ENCODE measurements at places on chromosomes 3 and 15.

DNA sequence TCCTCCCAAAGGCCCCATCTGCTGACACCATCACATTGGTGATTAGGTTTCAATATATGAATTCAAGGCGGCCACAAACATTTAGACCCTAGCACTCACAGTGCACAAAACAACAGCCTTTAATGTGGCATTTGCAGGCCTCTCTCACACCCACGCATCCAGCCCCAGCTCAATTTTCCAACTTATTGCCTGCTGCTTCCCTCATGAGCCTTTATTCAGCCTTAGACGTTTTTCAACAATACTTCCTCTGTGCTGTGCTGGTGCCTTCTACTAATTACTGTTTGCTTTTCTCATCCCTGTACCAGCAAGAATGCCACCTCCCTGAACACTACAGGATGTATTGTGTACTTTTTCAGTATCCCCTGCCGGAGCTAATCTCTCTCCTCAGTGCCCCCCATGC lies 334.6 kb downstream of the GABRB3 start:
- no peak for DNase-seq

GRCh38 chr3:14456794-14457193 lies 54.4 kb downstream of the SLC6A6 start:
- no peak for DNase-seq

DNA sequence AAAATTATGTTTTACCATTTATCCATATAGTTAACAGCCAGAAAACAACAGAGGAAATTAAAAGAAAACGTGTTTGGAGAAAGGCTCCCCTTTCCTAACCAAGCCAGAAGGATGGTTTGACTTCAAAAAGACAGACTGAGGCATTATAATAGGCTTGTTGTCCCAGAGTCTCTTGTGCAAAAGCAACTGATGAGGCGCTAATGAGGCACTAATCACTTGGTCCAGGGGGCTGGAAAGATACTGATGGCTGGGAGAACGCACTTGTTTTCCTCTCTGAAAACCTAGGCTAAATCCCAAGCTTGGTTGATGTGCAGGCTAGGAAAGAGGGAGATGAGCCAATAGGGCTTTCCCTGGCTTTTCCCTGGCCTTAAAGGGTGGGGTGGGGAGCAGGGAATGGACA lies 389.6 kb downstream of the NTRK3 start:
- DNase-seq = no peak

GRCh38 chr15:43404130-43404529 lies 33.2 kb downstream of the TUBGCP4 start:
- no peak for DNase-seq

DNA sequence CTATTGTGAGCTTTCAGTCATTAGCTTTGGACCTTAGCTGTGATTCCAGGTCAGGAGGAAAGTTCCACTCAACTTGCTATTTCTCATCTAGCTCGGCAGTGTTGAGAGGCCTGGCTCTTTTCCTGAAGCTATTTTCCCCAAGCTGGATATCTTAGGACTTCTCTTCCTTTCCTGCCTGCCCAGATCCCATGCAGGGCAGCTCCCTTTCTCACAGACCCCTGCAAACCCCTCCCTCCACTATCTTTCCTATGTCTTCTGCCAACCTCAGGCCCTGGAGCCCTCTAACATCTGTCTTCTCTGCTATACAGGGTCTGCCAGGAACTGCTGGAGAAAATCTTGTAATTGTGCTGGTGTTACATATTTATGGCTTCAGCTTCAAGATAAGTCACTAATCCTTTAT lies 49.6 kb downstream of the SH3GL3 start:
- no peak for DNase-seq

DNA sequence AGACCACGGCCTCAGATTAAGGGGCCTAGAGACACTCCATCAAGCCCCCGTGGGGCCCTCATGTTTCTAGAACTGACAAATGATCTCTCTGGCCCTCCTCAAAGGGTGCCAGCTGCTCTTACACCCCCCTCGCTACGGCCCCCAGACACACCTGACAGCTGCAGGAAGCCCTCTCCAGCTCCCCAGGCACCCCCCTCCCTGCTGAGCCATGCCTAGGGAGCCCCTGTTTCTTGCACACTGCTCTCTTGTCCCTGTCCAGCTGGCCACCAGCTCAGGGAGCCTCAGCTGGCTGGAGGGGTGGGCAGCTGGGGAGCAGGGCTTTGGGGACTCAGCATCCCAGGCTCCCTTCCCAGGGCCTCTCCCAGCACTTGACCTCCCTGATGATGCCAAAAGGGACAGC lies 14.8 kb downstream of the TNK2 start:
- no peak for DNase-seq

DNA sequence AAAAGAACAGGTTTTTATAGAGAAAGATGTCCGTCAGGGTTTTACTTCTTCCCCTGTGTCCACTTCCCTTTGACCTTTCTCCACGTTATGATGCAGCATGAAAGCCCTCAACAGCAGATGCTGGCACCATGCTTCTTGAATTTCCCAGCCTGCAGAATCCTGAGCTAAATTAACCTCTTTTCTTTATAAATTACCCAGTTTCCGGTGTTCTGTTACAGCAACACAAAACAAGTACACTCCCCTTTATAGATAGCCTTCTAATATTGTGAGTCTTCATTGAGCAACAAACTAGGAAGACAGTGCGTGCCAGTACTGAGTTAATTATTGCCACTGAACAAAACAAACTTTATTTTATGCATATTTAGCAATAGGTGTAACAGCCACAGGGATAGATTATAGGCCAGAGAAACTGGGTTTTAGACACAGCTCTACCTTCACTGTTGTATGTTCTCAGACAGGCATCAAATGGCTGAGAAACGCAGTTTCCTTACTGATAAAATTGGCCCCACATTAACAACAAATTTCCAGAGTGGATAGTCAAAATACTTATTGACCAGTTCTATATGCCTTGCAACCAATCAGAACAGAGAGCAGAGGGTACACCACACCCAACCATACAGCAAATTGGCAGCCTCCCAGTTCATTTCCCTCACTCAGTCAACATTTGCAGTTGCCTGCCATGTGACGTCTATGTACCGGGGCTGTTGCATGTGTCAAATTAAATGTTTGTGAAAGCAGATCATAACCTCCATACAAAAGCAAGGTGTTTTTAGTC lies 14.4 kb upstream of the TBL1XR1 start:
- DNase-seq = no peak

- DNase-seq = peak; percentile 72
Observed at GRCh38 chr3:179967622-179968021, 69.1 kb downstream of the PEX5L start.

GRCh38 chr3:165459111-165459510 lies 262.9 kb upstream of the SLITRK3 start:
- no peak for DNase-seq

DNA sequence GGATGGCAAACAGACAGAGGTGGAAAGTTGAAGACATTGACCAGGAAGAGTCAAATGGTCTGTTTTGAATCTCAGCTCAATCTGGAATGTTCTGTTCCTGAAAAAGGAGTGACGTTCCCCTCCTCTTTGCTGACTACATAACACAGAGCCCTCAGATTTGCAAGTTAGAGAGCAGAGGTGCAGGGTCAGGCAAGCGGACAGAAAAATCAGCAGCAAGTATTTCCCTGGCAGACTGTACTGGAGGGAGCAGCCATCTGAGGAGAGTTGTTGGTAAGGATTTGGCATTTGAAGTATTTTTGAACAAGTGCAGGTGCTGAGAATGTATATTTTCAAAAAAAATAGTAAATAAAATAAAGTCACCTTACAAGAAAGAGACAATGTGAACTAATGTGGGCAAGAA lies 17.6 kb downstream of the ZNF80 start:
- DNase-seq = no peak
